ENCODE measurements at places on chromosomes 13 and 19. TPM values are rescaled to one million over a fixed set of nuclear protein-coding genes. Genes with fewer than 3 reads are reported as not detected.

GRCh38 chr13:26508885-26509284 is 48.6 kb upstream of the WASF3 start:
- no peaks in the 10 kb centered on the region for H3K27me3 ChIP-seq
- no peaks in the 10 kb centered on the region for H3K4me1 ChIP-seq

DNA sequence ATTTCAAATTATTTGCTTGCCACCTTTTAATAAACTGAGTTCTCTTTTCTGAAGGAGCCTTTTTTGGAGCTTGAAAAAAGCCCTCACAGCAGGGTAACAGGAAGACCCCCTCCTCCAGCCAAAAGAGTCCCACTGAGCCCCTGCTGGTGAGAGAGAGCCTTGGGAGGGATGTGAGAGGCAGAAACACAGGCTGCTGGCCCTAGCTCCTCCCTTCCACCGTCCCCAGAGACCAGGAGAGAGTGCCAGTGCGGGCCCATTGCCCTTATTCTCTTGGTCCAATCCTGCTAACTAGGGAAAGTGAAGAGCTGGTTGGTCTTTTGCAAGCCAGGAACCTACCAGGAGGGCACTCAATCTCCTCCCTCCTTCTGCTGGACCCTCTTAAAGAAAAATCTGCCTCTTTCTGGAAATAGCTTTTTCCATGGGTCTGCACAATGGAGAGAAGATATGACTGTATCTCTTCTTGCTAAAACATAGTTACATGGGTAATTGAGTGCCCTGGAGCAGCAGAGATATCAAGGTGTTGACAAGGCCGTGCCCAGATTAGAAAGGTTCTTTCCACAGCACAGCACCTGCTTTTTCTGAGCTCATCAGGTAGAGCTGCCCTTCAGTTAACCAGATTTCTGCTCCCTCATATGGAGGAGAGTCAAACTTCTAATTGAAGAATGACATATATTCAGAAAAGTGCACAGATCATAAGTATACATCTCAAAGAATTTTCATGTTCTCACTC is 113.9 kb downstream of the LRCH1 start:
- H3K27ac ChIP-seq, result no peak overlapping the region
- no peak overlapping the region for H3K4me3 ChIP-seq
- no peak for DNase-seq
- peaks cover 2% of the 10 kb centered on the region for H3K36me3 ChIP-seq
- H3K4me1 ChIP-seq, result peaks cover 8% of the 10 kb centered on the region

DNA sequence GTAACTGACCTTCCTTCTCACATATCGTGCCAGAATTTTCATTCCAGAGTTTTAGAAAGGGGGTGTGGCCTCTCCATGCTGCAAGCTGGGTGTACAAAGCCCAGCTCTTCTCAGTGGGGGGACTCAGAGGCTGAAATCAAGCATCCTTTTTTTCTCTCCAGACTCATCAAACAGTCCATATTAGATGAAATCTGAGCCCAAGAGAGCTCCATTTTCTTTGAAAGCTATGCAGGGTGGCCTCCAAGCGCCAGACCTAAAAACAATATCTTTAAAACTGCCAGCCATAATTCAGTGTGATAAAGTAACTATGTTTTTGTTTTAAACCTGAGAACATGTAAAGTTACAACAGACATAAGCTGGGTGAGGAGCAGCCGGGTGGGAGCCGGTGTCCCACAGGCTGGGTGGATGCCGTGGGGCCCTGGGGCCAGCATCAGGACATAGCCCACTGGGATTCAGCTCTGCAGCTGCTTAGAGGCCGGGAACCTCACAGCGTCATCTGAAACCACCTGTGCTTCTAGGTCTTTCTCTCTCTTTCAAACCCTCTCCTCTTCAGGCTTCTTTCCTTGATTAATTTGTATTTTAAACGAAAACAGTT is 249.2 kb downstream of the ZNF536 start:
- no peak overlapping the region for H3K4me3 ChIP-seq
- no peak for DNase-seq
- H3K27ac ChIP-seq, result no peak overlapping the region
- H3K4me1 ChIP-seq, result no peaks in the 10 kb centered on the region
- H3K36me3 ChIP-seq, result no peaks in the 10 kb centered on the region

Gene UBL3
- 10.0 TPM for total RNA-seq

DNA sequence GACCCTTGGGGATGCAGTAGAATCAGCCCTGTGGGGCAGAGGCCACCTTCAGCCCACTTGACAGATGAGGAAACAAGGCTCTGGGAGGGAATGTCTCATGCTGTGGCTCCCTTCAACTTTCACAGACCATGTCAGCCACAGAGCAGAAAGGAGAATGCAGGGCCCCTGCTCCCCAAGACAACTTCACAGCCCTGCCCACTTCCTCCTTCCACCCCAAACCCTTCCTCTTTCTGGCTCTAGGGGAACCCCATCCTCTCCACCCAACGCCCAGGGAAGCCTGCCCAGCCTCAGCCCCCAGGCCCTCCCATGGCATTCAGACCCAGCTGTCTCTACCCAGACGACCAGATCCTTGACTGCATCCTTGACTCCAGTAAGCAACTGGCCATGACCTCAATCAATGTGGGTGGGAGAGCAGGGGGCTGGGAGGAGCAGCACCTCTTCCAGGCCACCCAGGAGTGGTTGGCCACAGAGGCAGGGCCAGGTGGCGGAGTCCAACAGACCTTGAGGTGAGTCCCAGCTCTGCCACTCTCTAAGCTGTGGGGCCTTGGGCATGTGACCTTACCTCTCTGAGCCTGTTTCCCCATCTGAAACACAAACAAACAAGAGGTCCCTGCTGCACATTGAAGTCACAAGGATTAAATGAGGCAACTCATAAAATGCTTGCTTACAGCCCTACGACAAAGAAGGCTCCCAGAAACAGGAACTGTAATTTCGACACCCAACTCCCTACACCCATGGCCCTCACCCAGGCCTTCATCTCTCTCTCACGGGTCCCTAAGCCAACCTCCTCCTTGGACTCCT is 15.8 kb downstream of the DEDD2 start:
- no peak overlapping the region for H3K4me3 ChIP-seq
- no peaks in the 10 kb centered on the region for H3K27me3 ChIP-seq
- H3K36me3 ChIP-seq, result peaks cover 20% of the 10 kb centered on the region
- H3K27ac ChIP-seq, result no peak overlapping the region

- H3K27me3 ChIP-seq, result peaks cover 11% of the 10 kb centered on the region
- DNase-seq, result peak; percentile 19
- no peak overlapping the region for H3K4me3 ChIP-seq
- H3K4me1 ChIP-seq, result no peaks in the 10 kb centered on the region
- H3K27ac ChIP-seq, result no peak overlapping the region
Observed at GRCh38 chr13:25292301-25292700, 5.0 kb upstream of the MTMR6 start.

DNA sequence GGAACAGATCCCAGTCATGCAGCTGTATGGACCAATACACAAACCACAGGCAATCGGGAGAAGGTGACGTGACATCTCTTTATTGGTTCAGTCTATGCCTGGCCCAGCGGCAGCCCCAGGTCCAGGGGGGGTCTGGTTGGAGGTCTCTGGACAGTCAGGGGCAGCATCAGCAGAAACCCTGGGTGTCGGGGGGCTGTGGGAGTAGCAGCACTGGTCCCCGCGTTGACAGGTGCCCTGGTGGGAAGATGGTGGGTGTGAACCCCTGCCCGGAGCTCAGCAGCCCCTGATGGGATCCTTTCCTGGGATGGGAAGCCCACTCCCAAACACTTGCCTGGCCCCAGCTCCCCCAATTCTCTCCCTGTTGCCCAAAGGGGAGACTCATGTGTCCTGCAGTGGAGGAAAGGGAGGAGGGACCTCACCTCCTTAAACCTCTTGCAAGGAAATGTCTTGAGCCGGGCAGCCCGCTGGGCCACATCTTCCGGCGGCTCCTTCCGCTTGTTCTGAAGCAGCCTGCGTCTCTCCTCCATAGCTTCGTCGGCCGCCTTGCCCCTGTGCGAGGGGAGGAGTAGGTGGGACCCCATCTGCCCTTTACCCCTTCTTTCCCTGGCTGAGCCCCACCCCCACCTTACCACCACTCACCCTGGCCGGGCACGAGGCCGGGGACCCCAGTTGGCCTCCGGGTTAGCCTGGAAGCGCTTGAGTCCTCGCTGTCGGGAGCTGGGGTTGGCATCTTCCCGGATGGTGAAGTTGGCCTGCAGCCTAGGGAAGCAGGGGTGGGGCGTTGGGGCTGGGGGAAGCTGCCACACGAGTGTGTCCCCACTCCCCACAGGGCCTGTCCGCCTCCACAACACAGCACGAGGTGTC is 2.4 kb upstream of the LYL1 start:
- no peak overlapping the region for H3K27ac ChIP-seq
- peaks cover 17% of the 10 kb centered on the region for H3K36me3 ChIP-seq
- no peak for DNase-seq
- H3K4me1 ChIP-seq, result peaks cover 3% of the 10 kb centered on the region
- H3K4me3 ChIP-seq, result no peak overlapping the region

- no peak for DNase-seq
- H3K27me3 ChIP-seq, result no peaks in the 10 kb centered on the region
- peak overlapping the region; percentile 69 for H3K27ac ChIP-seq
- no peak overlapping the region for H3K4me3 ChIP-seq
Observed at GRCh38 chr19:4844348-4845179, 13.1 kb upstream of the TICAM1 start.

DNA sequence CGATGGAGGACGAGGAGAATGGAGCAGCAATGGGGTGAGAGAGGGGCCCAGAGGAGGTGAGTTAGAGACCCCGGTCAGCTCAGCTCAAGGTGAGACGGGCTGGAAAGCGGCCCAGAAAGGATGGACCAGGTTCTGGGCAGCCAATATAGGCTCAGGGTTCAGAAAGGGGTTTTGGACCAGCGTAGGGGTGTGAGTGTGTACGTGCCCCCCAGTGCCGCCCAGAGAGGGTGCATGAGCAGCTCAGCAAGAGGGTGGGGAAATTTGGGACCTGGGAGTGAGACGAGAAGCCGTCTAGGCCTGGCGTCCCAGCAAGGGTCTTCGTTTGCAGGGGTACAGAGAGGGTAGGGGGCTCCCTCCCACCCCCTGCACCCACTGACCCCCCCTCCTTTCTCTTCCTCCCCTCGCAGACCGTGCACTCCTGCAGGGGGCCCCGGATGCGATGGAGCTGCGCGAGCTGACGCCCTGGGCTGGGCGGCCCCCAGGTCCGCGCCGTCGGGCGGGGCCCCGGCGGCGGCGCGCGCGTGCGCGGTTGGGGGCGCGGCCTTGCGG is 12.1 kb downstream of the FUT6 start:
- no peaks in the 10 kb centered on the region for H3K4me1 ChIP-seq
- no peak overlapping the region for H3K27ac ChIP-seq
- DNase-seq, result no peak
- H3K36me3 ChIP-seq, result no peaks in the 10 kb centered on the region

GRCh38 chr19:10295305-10295846 is 5.6 kb downstream of the ICAM5 start:
- no peak overlapping the region for H3K27ac ChIP-seq
- no peaks in the 10 kb centered on the region for H3K36me3 ChIP-seq
- no peak overlapping the region for H3K4me3 ChIP-seq
- H3K27me3 ChIP-seq, result peaks cover 44% of the 10 kb centered on the region
- H3K4me1 ChIP-seq, result peaks cover 8% of the 10 kb centered on the region
- DNase-seq, result no peak

- DNase-seq, result peak; percentile 41
- H3K4me3 ChIP-seq, result peak overlapping the region; percentile 57
- peaks cover 23% of the 10 kb centered on the region for H3K4me1 ChIP-seq
- no peaks in the 10 kb centered on the region for H3K27me3 ChIP-seq
Observed at GRCh38 chr19:4636151-4636717, 3.1 kb upstream of the TNFAIP8L1 start.

Gene PCSK4
- 1.5 TPM for total RNA-seq

All from fibroblast of lung (primary cell).